ENCODE measurements at places on chromosomes 1 and 21. TPM values are rescaled to one million over a fixed set of nuclear protein-coding genes. Genes with fewer than 3 reads are reported as not detected.
A peak's percentile ranks its signal among the peaks of the same experiment; 100 is the strongest.

TMPRSS15 gene
- not detected for total RNA-seq

DNA sequence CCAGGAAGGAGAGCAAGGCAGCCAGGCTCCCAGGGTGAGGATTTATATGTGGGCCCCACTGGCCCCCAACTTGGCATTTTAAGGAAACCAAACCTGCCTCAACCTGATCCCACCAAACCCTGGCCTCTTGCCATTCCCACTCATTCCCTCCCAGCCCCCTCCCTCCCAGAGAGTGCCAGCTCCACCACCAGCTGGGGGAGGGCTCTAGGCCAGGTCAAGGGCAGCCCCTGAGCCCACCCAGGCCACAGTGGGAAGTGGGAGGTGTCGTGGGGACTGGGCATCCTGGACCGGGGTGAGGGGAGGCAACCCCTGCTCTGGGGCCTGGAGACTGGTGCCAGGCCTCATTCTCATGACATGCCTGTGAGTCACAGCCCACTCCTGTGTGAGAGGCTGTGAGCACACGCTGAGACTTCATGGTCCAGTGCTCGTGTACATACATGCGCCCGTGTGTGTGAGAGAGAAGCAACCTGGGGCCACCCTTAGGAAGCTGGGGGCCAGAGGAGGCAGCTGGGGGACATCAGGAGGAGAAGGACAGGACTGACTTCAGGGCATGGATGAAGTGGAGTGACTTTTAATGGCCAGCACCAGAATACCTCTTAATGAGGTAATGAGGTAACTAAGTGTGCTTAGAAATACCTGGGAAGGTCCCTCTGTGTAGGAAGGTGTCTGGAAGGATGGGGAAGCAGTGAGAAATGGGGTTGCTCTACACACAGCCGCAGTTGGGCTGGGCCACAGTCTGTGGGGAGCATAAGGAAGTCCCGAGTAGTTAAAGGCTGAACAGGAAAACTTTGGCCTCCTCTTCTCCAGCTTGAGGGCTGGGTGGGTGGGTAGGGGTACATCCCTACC, at the start of gene S100A2:
Gene S100A2, minus strand, starts transcription at position 316 of the 846 bp plus-strand sequence. CDS start 1,967 bp downstream, outside the sequence.
- DNase-seq = peak; percentile 94

DNA sequence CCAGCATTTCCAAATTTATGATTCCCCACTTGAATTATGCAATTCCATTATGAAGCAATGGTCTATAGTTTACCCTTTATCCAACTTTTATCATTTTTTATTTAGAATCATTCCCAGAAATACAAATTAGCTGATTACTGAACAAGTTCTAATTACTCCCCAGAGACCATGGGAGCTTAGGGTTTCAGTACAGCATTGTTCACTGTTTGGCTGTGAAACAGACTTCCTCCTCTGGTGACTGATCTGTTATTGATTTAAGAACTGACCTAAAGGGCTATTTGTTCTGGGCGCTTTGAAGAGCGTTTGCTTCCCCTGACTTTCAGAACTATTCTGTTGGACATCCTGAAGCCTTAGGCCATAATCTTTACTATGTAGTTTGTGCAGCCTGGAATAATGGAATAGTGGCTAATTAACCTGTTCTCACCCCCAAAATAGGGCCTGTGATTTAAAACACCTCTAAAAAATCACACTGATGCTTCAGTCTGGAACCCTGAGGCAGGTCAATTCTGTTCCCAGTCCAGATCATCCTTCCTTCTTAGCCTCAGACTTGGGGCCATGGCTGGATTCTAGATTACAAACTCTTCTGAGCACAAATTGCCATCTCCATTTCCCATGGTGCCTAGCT, 58.7 kb downstream of the ALG14 start:
- DNase-seq = no peak

GPR153 gene
- total RNA-seq = 2.9 TPM

GRCh38 chr1:89953929-89954328, 41.0 kb upstream of the ZNF326 start:
- DNase-seq = no peak

TSPAN2 gene
- total RNA-seq = 2.1 TPM

- peak; percentile 76 for DNase-seq
Observed at GRCh38 chr1:15835205-15835740, 12.2 kb upstream of the SPEN start.

SIM2 gene
- 3.6 TPM for total RNA-seq

GRCh38 chr1:206631085-206631509, 4.2 kb upstream of the DYRK3 start:
- peak; percentile 92 for DNase-seq

RAB29 gene
- 43.3 TPM for total RNA-seq

DNA sequence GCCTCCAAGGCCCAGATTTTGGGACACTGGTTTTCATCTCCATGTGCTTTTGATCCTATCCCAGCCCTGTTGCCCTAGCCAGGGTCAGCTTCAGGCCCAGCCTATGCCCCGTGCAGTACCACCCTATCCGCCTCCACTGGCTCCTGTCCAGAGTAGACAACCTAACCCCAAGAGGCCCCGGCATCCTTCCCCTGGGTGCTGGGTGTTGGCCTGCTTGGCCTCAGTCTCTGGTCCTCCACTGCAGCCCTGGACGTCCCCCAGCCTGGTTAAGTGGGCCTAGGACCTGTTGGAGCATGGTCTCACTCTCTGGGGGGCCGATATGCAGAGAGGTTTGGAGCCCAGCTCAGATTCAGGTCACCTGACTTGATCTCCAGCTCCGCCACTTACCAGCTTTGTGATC, 1.6 kb downstream of the CSF3R start:
- DNase-seq = no peak

DNA sequence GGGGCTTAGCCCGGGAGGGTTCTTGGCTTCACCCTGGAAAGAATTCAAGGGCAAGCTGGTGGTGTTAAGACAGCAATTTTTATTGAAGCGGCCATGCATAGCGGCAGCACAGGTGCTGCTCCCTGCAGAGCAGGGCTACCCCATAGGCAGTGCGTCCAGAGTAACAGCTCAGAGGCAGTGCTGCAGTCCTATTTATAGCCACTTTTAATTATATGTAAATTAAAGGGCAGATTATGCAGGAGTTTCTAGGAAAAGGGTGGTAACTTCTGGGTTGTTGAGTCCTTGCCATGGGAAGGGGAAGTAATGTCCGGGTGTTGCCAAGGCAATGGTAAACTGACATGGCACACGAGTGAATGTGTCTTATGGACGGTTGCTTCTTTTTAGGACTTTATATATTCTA, 57.0 kb downstream of the VPS26C start:
- DNase-seq = no peak

GRCh38 chr1:6427441-6428390, 3.1 kb downstream of the ESPN start:
- DNase-seq = no peak

GRCh38 chr1:95002540-95003432, 70.0 kb downstream of the ALG14 start:
- no peak for DNase-seq

DNA sequence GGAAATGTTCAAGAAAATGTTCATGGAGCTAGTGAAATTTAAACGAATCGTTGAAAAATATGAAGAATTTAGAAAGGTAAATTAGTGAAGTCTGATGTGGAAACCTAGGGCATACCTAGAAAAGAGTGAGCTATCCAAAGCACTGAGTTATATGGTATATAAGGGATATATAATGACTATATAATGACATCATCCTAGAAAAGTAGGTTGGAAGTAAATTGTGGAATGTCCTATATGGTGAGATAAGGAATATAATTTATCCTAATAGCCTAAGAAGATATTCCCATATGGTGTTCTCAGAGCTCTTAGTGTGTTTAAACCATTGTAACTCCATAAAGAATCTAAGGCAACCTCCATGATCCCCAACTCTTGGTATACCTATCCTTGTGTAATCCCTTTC, 876.4 kb upstream of the ADGRL2 start:
- no peak for DNase-seq

DNA sequence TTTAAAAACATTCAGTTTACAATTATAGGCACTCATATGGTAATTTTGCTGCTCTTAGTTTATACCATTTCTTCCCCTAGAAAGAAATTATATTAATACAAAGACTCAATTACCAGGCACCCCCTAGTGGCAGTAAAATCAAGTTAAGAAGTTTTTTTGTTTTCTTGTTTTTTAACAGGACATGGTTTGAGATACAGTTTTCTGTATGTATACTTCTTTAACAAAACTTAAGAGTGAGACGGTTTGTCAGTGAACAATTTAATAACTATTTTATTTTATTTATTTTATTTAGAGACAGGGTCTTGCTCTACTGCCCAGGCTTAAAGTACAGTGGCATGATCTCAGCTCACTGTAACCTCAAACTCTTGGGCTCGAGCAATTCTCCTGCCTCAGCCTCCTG, 224.6 kb downstream of the FAF1 start:
- peak; percentile 74 for DNase-seq

- DNase-seq = peak; percentile 100
Observed at GRCh38 chr21:45541221-45542039, 810 bp downstream of the SLC19A1 start.

DNA sequence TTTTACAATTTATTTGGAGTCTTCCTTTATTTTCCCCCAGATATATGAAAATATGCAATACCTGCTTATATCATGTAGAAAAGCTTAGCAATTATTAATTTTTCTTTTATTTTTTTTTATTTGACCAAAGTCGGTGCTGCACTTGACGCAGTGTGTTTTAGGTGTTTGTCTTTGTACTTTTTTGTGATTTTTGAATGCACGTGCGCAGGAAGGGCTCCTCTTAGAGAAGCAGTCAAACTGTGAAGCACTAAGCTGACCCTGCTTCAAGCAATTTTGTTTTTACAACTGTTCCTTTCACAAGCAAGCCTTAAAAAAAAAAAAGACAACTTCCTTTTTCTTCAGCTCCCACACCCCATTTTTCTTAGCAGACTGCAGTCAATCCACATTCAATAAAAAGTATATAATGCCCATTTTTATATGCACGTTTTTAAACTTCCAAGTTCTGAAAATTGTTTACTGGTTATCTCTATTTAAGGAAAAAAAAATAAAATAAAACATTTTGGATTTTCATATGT, 267.4 kb downstream of the TM2D1 start:
- DNase-seq = no peak

TAL1 gene
- total RNA-seq = not detected

DNA sequence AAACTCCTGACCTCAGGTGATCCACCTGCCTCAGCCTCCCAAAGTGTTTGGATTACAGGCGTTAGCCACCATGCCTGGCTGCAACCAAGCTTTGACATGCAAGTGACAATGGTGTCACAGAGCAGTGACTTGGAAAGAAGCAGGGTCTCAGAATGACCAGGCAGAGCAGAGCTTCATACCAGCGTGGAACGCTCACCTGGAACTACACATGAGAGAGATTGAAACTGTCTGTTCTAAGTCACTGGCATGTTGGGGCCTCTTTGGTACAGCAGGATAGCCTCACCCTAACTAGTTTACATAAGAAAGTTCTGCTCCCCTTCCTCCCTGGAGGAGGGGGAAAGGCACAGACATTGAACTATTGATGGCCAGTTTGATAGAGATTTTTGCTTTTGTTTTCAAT, 47.5 kb upstream of the ITPKB start:
- no peak for DNase-seq

GRCh38 chr1:38953433-38953860, 11.8 kb upstream of the RHBDL2 start:
- no peak for DNase-seq

- DNase-seq = peak; percentile 83
Observed at GRCh38 chr1:154861607-154862094, 8.4 kb downstream of the KCNN3 start.

GRCh38 chr1:216186141-216186540, 237.1 kb downstream of the USH2A start:
- no peak for DNase-seq

MPZ gene
- 2.2 TPM for total RNA-seq

DNA sequence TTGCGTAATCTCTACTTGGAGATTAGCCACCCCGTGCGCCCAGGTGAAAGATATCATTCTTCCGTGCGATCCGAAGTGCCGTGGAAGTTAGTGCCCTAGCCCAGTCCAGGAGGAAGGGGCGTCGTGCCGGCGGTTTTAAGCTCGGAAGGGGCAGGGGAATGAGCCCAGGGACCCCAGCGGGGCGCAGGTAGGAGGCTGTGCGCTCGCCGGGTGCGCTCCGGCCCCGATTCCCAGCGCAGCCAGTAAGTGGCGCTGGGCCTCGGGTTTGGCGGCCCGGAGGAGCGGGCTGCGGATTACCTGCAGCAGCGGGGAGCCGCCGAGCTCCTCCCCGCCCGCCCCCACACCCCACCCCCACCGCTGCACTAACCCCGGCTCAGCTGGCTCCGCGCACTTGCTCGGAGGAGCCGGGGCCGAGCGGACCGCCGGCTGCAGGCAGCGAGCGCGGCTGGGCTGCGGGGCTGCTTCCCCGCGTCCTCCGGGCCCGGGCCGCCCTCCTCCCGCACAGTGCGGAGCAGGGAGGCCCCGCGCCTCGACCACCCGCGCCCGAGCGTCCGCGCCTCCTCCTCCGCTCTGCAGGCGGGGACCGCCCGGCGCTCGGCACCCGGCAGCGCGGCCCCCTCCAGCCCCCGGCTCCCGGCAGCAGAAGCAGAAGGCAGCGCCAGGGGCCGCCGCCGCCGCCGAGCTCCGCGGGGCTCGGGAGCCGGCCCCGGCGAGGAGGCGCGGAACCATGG, at the start of gene RYR2:
Gene RYR2, plus strand, starts transcription at position 390 of the 731 bp plus-strand sequence. Its CDS starts 338 bp downstream, at position 728.
- no peak for DNase-seq

DNA sequence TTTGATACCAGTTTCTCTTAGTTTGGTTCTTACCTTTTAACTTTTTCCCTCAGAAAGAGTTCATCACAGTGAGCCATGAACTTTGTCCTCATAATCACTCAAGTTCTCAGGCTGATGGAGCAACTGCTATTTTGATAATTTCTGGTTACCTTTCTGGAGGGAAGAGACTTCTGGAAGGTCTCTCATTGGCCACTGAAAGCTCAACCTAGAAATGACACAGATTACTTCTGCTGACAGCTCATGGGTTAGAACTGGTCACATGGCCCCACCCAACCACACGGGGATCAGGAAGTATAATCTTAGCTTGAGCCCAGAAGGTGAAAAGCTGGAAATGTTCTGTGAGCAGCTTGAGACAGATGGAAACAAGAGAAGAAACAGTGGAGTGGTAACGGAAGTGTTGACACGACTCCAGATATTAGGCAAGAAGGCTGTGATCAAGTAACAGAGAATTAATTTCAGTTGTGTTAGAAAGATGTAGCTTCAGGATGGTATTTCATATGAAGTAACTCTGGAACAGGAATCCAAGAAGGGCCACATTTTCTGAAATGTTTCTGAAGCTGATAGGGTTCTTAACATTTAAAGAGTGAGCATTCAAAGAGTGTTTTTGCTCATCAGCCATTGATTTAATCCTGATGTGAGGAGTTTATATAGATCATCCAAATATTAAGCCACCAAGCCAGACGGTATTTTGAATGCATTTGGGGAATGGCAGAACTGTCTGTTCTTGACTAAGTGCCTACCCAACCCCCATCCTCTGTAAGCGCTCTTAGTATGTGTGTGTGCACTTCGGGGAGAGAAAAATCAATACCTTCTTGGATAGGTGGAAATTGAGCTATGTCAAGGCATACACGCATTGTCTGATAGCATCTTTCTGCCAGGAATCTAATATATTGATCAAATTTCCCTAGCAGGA, 21.9 kb upstream of the XPR1 start:
- DNase-seq = no peak

- DNase-seq = peak; percentile 90
Observed at GRCh38 chr1:15525050-15526020, 1.3 kb upstream of the DNAJC16 start.

- DNase-seq = peak; percentile 95
Observed at GRCh38 chr1:19010995-19011844, 54.7 kb upstream of the IFFO2 start.
